MCF 10A (cell line): ENCODE measurements at places on chromosomes 3 and 15. TPM values are rescaled to one million over a fixed set of nuclear protein-coding genes. Genes with fewer than 3 reads are reported as not detected.

Gene FSTL1
- total RNA-seq, result 49.4 and 56.4 TPM in 2 replicates

Gene EPHB3
- total RNA-seq, result 4.0 and 5.4 TPM in 2 replicates

Gene PPP1R2
- total RNA-seq, result 53.0 and 68.6 TPM in 2 replicates

Gene GPR87
- total RNA-seq, result 41.9 and 51.8 TPM in 2 replicates

Gene PLSCR5
- total RNA-seq, result not detected in 2 replicates

Gene SPTBN5
- 1.1 TPM in 2 replicates for total RNA-seq

Gene SLC25A26
- total RNA-seq, result 23.3 and 24.8 TPM in 2 replicates

Gene FEZF2
- not detected in 2 replicates for total RNA-seq

Gene MAGEL2
- total RNA-seq, result not detected in 2 replicates

Gene GOLGA6L4
- 1.9 and 2.3 TPM in 2 replicates for total RNA-seq

Gene ITIH1
- not detected in 2 replicates for total RNA-seq

Gene TTLL13
- total RNA-seq, result 0.47 TPM in 1 of 2 replicates, not detected in the other

Gene PHLDB2
- 89.8 and 109 TPM in 2 replicates for total RNA-seq

Gene OXSM
- total RNA-seq, result 21.7 and 22.4 TPM in 2 replicates

Gene UBE2E1
- total RNA-seq, result 128 and 130 TPM in 2 replicates

Gene COL6A6
- not detected in 2 replicates for total RNA-seq

Gene GOLGA8S
- 0.16 and 0.17 TPM in 2 replicates for total RNA-seq

Gene MOBP
- total RNA-seq, result 0.21 TPM in 1 of 2 replicates, not detected in the other

Gene LRRC28
- total RNA-seq, result 10.6 and 11.4 TPM in 2 replicates

Gene CPB1
- not detected in 2 replicates for total RNA-seq

Gene GOLGA8N
- 9.1 and 9.6 TPM in 2 replicates for total RNA-seq

Gene CLDN11
- not detected in 2 replicates for total RNA-seq

Gene FANCD2
- 14.6 and 24.6 TPM in 2 replicates for total RNA-seq

Gene GOLGA6L10
- total RNA-seq, result 1.9 and 2.6 TPM in 2 replicates

Gene ACOX2
- 4.3 and 14.4 TPM in 2 replicates for total RNA-seq

Gene SUSD5
- total RNA-seq, result 3.4 and 3.8 TPM in 2 replicates

Gene PARP6
- total RNA-seq, result 117 TPM in 2 replicates

Gene OTOL1
- not detected in 2 replicates for total RNA-seq

Gene ONECUT1
- not detected in 2 replicates for total RNA-seq

Gene CLEC3B
- total RNA-seq, result not detected in 2 replicates

Gene GP9
- not detected in 2 replicates for total RNA-seq
